ENCODE measurements at places on chromosomes 1 and 21.

GRCh38 chr1:67317803-67318202 lies 10.1 kb downstream of the IL12RB2 start:
- no peak for DNase-seq

DNA sequence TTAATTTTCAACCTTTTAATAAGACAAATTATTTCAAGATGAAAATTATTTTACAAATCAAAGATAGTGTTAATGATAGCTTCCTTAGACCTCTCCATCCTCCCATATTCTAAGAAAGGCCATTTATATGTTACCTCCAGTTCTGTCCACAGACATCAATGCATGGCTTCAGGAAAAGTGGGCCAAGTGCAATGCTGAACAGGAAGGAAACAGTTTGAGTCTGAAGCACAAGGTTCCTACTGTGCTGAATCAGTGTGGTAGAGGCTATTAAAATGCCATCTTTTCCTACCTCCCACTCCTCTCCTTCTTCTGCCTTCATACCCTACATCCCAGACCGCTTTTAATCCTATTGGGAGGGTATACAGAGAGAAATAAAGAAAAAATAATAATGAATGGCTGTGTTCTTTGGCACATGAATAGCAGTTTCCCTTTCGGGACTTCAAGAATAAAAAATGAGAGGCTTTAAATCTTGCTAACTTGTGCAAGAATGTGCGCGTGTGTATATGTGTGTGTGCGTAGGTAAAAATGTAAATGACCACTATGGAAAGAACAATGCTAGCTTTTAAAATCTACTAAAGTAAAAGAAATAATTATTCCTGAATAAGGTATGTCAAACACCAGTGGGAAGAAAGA lies 62.6 kb upstream of the C1orf105 start:
- no peak for DNase-seq

DNA sequence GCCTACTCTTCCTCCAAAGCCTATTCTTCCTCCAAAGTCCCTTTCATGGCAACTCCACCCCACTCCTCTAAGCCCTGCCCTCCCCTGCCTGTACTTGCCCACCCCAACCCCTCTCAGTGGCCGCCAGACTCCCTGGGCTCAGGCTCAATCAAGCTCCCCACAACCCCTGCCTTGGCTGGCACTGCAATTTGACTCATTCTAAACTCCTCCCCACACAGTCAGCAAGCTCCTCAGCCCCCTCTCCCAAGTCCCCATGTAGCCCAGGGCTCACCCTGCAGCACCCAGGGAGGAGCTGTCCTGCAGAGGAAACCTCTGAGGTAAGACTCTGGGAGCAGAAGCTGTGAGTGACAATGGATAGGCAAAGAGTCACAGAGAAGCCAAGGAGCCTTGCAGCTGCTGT lies 3.6 kb upstream of the VSIG8 start:
- no peak for DNase-seq

DNA sequence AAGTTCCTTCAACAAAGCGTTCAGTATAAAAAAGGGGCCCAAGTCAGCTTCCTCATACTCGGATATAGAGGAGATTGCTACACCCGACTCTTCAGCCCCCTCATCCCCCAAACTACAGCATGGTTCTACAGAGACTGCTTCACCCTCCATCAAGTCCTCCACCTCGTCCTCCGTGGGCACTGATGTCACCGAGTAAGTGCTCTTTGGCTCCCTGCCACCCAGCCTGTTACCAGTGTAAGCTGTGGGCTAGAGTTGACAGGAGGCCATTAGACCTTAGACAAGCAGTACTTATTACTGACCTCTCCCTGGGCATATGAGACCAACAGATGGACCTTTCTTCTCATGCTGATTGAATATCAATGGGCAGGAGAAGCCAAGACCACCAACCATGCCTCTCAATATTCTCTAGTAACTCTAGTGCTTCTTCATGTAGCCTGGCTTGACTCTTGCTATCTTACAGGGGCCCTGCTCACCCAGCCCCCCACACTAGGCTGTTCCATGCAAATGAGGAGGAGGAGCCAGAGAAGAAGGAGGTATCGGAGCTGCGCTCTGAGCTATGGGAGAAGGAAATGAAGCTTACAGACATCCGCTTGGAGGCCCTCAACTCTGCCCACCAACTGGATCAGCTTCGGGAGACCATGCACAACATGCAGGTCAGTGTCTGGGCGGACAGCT lies 20.9 kb upstream of the IPO9 start:
- DNase-seq, result no peak

- no peak for DNase-seq
These were observed 7.6 kb downstream of the TTF2 start for GRCh38 chr1:117067533-117068370.

GRCh38 chr1:202811296-202812175 lies 782 bp downstream of the PCAT6 start:
- DNase-seq, result no peak

- no peak for DNase-seq
These were observed 383.2 kb downstream of the DISC1 start for GRCh38 chr1:232009741-232010140.

DNA sequence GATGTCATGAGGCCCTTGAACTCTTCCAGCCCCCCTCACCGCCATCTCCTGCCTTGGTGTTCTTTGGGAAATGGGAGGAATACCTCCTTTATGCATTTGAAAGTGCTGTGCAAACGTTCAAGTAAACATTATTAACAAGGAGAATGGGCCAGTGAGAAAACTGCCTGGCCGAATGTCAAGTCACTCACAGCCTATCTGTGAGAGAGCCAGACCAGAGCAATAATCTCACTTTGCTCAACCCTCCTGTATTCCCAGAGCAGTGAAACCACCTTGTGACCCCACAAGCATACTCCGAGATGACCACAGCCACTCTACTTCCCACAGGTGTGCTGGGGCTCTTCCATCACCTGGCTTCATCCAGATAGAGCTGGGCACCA lies 5.2 kb downstream of the TAL1 start:
- DNase-seq, result no peak

GRCh38 chr1:248873993-248874533 lies 15.2 kb upstream of the ZNF692 start:
- DNase-seq, result peak; percentile 86

DNA sequence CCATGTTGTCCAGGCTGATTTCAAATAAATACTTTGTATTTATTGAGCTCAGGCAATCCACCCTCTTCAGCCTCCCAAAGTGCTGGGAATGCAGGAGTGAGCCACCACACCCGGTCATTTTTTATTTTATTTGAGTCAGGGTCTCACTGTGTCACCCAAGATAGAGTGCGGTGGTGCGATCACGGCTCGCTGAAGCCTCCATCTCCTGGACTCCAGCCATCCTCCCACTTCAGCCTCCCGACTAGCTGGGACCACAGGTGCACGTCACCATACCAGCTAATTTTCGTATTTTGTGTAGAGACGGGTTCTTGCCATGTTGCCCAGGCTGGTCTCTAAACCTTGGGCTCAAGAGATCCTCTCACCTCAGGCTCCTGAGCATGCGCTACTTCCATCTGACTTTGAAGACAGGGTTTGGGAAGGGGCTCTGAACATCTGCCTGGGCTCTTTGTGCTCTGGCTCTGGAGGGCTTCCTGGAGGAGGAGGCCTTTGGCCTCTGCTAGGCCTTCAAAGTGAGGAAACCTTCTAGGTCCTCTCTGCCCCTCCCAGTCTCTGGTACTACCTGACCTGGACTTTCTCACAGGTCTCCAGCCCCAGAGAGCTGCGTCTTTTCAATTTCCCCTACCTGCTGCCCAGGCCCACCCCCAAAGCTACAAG lies 5.8 kb downstream of the HSPB7 start:
- no peak for DNase-seq

GRCh38 chr1:177632923-177633615 lies 336.8 kb downstream of the SEC16B start:
- no peak for DNase-seq

DNA sequence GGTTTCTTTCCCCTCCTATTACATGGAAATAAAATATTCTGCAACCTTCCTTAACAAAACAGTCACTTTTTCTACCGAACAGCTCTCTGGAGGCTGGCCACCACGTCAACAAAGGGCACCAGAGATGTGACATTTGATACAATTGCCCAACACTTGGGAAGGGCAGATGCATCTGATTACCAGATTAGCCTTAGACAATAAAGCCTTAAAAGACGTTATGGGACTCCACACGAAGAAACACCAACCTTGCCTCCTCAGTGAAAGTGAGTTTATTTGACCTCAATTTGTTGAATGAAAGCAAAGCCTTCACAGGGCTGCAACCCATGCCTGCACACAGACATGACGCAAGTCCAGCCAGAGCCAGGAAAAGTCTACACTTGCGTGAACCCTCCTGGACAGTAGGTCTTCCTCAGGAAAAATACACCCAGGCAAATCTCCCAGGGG lies 136.1 kb downstream of the TGFBR3 start:
- DNase-seq, result no peak

- no peak for DNase-seq
These were observed 156.3 kb downstream of the CRB1 start for GRCh38 chr1:197424380-197424779.

GRCh38 chr1:38829368-38829767 lies 30.2 kb downstream of the RRAGC start:
- DNase-seq, result no peak

- no peak for DNase-seq
These were observed 24.4 kb upstream of the CLDN14 start for GRCh38 chr21:36504067-36505058.

GRCh38 chr1:208599063-208599462 lies 354.9 kb upstream of the PLXNA2 start:
- no peak for DNase-seq

DNA sequence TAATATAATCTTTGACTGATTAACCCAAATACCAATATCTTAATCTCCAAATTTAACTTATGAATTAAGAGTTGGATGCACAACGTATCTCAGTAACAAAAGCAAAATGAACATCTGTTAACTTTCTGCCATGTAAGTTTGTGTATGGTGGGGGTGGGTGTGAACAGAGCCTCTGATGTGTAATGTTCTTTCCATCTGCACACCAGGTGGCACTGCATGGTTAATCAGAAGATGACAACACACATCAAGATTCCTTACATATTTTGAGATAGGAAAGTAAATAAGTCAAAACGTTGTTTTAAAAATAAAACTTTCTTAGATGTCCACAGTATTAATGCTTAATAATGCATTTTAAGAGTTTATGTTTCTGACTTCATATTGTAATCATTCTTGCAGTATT lies 251.9 kb downstream of the DPYD start:
- no peak for DNase-seq

DNA sequence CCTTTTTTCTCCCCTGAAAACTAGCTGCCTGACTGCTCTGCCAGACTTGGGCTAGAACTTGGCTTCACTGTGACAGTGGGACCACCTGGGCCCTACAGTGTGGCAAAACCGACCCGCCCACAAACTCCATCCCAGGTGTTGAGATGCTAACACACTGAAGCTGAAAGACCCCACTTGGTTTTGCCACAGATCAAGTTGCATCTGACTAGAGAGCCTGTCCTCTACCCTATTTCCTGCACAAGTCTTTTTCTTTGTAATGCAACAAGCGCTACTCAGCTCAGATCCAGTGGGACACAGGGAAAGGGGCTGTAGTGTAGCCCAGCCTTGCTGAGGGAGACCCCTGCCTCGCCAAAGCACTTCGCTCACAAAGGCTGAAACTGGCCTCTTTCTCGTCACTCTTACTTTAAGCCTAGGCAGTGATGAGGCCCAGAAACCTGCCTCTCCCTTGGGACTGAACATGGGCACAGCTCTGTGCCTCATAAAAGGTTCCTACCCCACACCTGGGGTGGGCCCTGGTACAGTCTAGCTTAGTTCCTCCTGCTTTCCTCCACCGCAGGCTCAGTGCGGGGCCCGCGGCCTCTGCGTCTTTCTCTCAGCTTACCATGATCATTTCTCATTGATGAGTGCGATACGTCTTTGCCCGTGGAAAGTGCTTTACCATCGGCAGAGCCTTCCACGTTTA lies 9.7 kb downstream of the ALPL start:
- no peak for DNase-seq
